ENCODE measurements at places on chromosomes 2 and 18.

DNA sequence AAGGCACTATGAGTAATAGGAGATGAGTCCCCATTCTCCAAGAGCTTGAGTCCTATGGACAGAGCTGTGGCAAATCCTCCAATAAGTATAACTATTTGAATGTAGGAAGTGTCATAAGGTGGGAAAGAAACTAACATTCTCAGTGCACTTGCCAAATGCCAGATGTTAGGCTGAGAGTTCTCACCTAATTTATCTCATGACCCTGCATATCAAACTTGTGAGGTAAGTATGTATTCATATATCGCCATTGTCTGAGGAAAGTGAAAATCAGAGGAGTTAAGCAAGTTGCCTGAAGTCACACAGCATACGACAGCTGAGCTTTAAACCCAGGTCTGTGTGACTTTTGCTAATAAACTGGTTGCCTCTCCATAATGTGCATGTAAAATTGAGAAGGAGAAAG is 169.5 kb downstream of the TTC32 start:
- no peak for DNase-seq

GRCh38 chr2:36701391-36701795 is 4.9 kb downstream of the VIT start:
- DNase-seq: no peak

GRCh38 chr2:166573391-166573790 is 79.3 kb upstream of the SCN7A start:
- DNase-seq: no peak

- DNase-seq: no peak
Measured at GRCh38 chr2:204145791-204146190, 209.2 kb downstream of the ICOS start.

GRCh38 chr2:100845141-100845991 is 25.4 kb downstream of the NPAS2 start:
- DNase-seq: no peak

- no peak for DNase-seq
Measured at GRCh38 chr2:101388232-101388631, 929 bp upstream of the CREG2 start.

DNA sequence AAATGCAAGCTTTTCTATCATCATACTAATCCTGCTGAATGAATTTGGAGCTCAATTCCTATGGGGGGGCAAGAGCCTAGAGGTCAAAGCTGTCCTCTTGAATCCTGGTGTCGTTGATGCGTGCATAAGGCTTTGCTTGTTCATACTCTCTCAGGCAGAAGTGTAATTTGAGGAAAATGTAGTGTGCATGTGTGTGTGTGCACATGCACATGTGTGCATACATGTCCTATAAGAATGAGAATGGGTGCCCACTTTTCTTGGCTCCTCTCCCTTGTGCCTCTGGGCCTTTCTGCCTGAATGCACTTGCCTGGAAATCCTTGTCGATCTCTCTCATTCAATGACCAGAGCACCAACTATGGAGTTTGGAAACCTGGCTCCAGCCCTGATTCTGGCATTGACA is 28.5 kb upstream of the C18orf32 start:
- no peak for DNase-seq

- DNase-seq: no peak
Measured at GRCh38 chr18:77138270-77138669, 5.7 kb upstream of the MBP start.

- DNase-seq: no peak
Measured at GRCh38 chr18:55605733-55606338, 17.8 kb upstream of the TCF4 start.

DNA sequence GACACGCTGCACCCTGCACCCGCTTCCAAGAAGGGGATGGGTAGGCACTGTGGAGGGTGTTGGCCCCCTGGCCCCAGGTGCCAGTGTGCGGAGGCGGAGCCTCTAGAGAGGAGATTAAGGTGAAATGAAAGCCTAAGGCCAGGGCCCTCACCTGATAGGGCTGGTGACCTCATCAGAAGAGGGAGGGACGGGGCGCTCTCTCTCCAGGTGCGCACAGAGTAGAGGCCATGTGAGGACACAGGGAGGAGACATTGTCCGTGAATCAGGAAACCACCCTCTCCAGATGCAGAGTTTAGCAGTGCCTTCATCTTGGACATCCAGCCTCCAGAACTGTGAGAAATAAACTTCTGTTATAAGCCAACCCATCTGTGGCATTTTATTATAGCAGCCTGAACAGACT is 62.3 kb downstream of the PSMG2 start:
- no peak for DNase-seq

DNA sequence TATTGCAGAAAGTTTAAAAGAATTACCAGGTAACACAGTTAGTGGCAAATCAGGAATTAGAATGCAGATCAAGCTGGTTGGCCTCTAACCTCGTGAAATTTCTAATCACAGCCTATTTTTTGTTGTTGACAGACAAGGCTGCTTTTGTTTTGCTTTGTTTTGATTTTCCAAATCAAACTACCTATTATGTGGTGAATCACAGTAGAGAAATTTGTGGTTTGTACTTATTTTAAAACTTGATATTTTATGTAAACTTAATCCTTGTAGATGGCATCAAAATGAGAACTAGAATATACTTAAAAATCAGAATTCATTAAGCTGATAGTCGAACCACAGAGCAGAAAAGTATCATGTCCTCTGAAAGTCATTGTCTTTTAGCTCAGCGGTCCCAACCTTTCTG is 258.1 kb downstream of the CTNNA2 start:
- no peak for DNase-seq

DNA sequence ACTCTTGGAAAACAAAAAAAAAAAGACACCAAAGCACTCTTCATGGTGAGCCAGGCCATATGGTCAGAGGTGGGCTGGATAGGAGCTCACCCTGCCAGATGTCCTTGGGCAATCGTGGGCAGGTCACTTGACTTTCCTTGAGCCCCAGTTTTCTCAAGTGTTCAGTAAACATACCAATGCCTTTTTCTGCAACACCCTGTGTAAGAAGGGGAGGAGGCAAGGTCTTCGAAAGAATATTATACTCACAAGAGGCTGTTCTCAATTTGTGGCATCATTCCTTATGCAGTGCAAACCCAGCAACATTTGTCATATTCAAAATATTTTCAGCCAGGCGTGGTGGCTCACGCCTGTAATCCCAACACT is 22.9 kb upstream of the TMEM87B start:
- DNase-seq: no peak

- DNase-seq: no peak
Measured at GRCh38 chr18:62537946-62538345, 15.1 kb downstream of the ZCCHC2 start.

GRCh38 chr2:143891879-143892308 is 628.0 kb downstream of the ZEB2 start:
- DNase-seq: no peak

DNA sequence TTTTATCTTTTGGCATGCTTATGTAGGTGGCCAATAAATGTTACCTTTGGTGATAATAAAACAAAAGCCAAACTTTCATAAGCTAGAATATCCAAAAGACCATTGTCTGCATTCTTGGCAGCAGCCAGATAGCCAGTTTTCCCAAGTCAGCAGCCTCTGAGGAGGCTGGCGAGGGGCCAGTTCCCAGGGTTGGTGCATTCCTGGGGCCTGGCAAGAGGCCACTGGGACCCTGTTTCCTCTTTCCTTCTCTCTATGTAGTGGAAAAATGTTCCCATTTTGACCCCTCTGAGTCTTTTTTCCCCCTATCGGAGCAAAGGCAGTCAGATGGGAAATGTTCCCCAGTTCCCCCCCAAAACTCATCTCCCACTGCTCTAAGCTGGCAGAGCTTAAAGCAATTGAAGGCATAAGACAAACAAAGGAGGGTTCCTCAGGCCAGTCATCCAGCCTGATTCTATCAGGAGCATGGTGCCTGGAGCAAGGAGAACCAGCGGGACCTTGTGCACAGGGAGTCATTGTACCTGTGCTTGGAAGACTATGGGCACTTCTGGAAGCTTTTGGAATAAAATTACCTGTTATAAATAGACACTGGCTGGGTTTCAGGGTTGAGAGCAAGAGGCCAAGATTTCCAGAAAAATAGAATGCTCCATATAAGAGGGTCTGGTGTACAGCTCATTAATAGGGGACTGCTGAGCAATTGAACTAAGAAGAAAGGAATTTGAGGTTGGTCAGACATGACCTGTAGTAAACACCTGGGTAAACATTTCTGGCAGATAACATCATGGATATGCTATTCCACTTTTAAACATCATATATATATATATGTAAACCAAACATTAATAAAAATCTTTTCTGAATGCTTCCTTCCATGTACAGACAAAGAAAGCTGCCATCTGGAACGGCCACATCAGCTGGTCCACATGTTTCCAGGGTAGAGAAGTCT is 63.4 kb downstream of the NCKAP5 start:
- peak; percentile 66 for DNase-seq

- DNase-seq: peak; percentile 33
Measured at GRCh38 chr2:194176134-194176533, 1480.9 kb upstream of the SLC39A10 start.

GRCh38 chr2:82781176-82781915 is 1677.7 kb downstream of the SUCLG1 start:
- no peak for DNase-seq

DNA sequence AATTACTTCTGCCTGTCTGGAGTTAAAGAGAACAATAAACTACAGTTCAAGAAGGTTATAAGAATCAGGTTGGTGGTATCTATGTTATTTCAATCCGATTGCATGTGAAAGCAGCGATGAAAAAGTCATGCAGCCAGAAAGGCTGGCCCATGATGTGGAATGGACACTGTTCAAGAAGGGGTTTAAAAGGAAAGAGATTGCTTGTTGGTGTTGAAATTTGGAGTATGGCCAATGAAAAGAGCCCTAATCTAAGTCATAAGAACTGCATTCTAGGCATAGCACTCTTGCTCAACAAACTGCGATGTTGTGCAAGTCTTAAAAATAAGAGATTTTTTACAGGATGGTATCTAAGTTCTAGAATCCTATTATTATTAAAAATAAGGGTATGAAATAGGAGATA is 61.3 kb downstream of the EFEMP1 start:
- DNase-seq: no peak

- no peak for DNase-seq
Measured at GRCh38 chr18:27411911-27412310, 226.8 kb upstream of the CHST9 start.

GRCh38 chr2:169707626-169708025 is 13.4 kb downstream of the PHOSPHO2 start:
- no peak for DNase-seq

DNA sequence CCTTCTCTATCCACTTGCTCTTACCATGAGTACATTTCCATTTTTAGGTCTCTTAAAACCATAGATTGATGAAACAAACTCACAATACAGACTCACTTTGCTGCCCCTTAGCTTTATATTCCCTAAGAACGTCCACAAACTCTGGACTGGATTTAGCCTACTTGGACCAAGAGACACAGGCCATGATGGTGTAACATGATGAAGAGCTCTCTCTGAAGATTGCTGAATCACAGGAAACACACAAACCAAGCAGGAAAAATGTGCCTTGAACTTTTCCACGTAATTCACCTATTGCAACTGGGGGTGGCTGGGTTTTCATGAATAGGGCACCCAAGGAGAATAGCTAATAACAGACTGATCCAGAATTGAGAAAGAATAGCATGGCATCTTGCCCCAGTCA is 201.7 kb upstream of the RBBP8 start:
- no peak for DNase-seq

DNA sequence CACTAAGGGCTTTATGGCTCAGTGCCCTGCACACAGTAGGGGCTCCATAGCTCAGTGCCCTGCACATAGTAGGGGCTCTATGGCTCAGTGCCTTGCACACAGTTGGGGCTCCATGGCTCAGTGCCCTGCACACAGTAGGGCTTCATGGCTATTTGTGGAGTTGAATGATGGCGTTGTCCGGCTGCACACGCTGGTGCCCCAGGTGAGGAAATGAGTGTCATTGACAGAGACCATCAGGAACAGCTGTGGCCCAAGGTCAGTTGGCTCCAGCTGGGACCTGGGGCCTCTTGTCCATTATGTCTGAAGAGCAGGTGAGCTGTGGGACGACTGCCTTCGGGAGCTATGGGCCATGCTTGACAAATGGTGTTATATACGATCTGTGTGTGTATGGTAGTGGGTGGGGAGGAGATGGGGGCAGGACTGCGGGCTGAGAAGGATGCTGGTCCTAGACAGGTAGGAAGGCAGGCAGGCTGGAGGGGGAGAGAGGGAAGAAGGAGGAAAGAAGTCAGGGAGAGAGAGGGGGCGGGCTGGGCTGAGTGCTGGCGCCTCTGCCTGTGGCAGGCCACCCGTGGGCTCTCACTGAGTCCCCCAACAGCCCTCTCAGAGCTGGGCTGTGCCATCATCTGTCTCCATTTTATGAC is 130.6 kb downstream of the CLIP4 start:
- no peak for DNase-seq
